ENCODE measurements at places on chromosomes 6 and 20.

GRCh38 chr6:28206928-28207509, 18.1 kb upstream of the ZSCAN9 start:
- no peak for DNase-seq

DNA sequence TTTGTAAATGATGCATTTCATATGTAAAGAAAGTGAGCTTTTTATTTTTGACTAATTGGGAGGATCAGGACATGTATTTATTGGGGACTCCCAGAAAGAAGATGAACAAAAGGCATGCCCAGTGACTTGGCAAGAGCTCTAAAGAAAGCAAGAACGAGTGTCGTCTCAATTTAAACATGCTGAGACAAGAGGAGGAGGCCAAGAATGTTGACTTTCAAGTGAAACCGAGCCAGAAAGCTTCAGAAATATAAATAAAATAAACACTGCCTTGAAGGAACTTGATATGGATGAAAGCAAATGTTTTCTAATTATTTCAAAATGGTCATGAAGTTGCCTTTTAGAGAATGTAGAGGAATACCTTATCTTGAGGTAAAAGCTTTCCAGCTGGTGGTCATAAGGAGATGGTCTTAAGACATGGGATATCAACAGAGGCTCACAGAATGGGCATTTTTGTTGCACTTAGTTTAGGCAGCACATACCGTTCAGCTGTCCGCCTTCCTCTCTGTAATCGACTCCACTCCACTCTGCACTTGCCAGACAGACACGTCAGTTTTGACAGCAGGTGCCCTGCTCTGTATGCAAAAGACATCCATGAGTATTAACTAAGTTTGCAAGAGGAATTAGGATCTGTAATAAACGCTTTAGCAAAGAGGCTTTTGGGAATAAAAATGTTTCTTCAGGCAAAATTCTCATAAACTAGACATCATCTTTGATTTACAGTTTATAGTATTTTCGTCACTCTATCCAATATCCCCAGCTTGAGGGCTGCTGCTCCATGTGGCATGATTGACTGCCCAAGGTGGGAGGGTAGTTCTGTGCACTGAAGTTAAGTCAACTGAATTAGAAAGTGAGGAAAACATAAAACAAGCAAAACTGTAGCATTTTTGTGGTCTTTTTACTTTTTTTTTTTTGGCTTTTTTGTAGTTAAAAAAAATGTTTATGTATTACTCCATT, 613.1 kb downstream of the PKHD1 start:
- no peak for DNase-seq

DNA sequence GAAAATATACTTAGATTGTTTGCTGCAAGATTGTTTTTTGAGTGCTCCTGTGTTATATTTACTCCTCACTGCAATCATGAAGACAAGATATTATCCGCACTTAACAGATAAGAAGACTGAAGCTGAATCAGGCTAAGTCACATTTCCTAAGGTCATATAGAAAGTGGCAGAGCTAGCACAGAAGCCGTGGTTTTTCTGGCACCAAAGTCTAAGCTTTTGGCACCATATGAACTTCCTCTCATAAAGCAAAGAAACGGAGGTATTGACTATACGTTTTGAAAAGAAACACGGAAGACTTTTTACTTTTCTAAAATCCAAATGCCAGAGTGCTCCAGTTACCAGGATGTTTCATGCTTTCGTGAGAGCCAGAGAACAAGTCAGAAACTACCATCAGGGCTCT, 9.3 kb upstream of the DTD1 start:
- DNase-seq, result peak; percentile 45

DNA sequence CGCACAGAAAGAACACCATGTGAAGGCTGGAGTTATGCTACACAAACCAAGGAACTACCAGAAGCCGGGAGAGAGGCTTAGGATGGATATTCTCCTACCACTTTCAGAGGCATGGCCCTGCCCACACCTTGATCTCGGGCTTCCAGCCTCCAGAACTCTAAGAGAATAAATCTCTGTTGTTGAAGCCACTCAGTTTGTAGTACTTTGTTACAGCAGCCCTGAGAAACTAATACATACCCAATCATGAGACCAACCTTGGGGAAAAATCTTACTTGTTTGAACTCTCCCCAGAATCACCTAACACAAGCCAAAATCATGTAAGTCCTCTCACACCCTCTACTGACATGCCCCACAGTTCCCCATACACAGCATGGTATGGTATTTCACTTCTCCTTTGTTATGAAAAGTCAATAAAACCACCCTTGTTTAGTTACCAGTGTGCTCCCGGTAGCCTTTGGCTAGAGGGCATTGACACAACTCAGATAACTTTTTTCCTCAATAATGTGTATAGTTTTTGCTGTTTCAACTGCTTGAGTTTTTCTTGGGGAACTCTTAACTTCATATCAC, 40.7 kb upstream of the SLC2A12 start:
- DNase-seq, result peak; percentile 11

DNA sequence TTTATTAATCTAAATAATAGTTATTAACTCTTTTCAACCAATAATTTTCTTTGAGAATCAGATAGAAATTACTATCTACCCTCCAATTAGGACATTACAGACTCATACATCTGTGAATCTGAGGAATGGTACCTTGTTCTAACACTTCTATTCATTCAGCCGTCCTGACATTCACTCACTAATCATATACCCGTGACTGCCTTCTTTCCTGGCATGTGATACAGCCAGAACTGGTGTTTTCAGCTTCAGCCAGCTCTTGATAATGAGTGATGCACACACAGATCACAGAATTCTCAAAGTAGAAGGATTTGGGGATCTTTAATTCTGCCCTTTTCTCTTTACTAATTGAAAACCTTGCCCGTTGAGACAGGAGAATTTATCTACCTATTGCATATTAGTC, 499.9 kb downstream of the UTRN start:
- DNase-seq, result no peak

DNA sequence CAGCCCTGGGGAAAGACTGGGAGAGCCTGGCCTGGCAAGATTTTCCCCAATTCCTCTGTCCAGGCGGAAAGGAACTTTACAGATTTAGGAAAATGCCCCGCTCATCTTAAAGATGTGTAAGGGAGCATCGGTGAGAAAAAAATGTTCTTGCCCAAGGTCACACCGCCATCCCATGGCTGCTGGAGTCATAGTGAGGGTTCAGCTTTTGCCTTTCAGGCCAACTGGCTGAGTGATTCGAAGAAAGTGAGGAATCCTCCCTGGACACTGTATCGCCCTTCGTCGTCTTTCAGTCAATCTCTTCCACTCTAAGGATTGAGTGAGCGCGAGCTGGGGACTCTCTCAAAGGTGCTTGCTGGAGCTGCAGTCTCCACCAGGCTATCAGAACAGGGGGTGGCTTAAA, 1.4 kb downstream of the WFDC2 start:
- no peak for DNase-seq

GRCh38 chr20:33769043-33769442, 37.2 kb downstream of the ZNF341 start:
- no peak for DNase-seq

DNA sequence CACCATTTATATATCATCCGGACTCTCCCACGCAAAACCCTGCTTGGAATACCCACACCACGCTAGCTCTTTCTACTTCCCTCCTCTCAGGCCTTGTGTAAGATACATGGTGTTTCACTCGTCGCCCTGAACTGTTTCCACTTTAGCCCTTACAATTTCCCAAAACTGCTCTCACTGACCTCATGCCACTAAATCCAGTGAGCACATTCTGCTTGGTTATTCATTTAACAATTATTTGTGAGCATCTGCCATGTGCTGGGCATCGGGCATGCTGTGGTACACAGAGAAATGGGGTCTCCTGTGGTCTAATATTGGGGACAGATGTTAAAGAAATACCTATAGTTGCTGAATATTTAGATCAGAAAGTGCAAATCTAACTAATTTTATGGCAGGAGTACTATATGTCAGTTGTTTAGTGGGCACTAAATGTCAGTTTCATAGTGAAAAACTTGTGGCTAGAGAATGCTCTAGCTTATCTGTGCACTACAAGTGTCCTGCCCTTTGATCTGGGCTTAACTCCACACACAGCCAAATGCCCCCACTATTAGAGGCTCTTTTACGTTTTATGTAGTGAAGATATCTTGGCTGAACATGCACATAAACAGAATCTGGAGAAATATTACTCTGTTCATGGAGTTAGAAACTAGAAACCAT, 41.0 kb downstream of the PLEKHG1 start:
- DNase-seq, result no peak

DNA sequence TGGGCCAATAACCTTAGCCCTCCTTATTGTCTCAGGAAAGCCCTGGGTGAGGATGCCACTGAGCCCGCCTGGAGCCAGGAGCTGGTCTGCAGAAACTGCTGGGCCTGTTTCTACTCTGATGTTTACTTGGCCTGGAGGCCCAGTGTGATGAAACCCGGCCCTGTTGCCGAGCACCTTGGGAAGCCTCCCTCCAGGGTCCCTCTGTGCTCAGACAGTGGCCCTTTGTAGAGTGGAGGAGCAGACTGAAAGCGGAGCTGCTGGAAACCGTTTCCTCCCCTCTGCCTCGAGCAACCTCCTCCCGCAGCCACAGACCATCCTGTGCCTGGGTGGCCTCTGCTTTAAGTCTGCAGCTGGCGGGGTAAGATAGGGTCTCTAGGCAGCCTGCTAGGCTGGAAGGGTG, 84.1 kb upstream of the EPB41L1 start:
- DNase-seq, result no peak

DNA sequence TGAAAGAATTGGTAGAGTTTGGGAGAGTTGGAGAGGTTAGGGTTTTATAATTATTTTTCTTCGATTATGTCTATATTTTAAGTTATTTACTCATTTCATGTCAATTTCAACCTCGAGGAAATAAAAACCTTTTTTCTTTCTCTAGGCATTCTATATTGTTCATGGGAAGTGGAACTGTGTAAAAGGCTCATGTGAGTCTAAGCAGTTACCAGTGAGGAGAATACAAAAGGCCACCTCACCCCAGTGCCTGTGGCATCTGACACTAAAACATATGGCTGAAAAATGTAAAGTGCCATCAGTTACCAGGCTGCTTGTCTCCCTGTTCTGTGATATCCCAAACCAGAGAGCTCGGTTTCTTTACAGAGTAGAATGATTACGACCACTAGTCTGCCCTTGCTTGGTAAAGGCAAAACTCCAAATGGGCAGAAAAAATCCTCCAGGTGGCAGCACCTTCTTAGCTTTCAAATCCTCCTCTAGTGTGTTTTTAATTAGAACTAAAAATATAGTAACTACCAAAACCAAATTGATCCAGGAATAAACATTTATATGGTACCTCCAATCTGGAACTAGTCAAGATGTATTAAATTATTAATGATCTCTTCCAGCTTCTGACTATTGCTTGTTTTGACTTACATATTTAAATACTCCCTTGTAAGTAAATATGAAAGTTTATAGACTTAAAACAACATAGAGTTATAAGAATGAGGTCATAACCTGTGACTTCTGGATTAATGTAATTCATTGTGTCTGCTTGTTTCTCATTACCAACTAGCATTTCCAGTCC, 122.6 kb upstream of the MCHR2 start:
- DNase-seq, result peak; percentile 43

DNA sequence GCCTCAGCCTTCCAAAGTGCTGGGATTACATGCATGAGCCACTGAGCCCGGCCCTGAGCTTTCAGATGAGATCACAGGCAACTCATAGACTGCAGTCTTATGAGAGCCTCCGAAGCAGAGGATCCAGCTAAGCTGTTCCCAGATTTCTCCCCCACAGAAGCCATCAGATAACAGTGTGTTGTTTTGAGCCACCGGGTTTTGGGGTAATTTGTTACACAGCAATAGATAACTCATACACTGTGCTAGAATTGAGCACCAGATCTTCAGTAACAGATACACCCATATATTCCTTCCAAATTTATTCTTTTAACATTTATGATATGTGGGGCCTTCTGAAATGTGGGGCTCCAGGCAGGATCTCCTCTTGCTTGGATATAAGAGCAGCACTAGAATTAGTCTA, 19.0 kb upstream of the ZBTB22 start:
- DNase-seq, result no peak

DNA sequence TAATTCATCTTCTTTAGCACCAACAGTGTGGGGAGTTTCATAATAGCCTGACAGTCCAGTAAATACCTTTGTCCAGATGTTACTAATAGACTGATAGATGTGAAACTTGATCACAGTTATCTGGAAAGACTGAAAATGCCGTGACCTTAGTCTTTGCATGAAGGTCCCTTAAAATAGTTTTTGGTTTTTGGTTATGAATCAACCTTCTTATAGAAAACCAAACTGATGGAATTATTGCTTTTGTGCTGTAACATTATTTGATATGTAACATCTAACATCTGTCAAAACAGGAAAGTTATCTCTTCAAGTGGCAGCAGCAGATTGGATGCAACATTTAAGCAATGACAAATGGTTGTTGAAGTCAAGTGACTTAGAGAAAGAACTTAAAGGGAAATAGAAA, 190.4 kb downstream of the DOK5 start:
- no peak for DNase-seq

- peak; percentile 18 for DNase-seq
These were observed 131.0 kb upstream of the BMP2 start for GRCh38 chr20:6636209-6637159.

GRCh38 chr20:50844430-50845100, 49.7 kb downstream of the BCAS4 start:
- DNase-seq, result no peak

DNA sequence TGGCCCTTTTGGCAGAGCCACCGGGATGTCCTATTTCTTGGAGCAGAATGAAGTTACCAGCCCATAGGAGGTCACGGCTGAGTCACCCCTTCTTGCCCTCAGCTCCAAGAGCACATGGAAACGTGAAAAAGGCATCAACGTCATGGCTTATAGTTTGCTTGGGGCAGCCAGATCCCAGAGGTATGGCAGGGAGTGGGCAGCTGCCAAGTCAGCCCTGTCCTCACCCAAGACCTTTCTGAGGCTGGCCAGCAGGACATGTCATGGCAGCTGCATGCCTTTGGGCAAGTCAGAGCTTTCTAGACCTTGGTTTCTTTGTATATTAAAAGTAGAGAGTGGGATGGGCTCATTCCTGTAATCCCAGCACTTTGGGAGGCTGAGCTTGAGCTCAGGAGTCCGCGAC, 8.2 kb upstream of the MDFI start:
- DNase-seq, result no peak

DNA sequence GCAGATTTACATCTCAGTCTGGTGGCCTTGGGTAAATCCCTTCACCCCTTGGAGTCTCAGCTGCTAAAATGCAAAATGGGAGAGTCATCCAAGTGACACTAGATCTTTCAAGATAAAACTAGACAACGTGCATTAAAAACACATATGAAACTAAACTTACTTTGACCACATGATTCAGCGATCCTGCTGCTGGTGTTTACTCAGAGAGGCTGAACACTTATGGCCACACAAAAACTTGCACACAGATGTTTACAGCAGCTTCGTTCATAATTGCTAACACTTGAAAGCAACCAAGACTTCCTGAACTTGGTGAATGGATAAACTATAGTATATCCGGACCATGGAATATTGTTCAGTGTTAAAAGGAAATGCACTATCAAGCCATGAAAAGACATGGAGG, 55.3 kb upstream of the GPR6 start:
- DNase-seq, result no peak
